ENCODE measurements at places on chromosomes 11 and 22.
A peak's percentile ranks its signal among the peaks of the same experiment; 100 is the strongest.

- DNase-seq, result peak; percentile 18
These were observed 3.0 kb downstream of the GSTT4 start for GRCh38 chr22:24002272-24002671.

DNA sequence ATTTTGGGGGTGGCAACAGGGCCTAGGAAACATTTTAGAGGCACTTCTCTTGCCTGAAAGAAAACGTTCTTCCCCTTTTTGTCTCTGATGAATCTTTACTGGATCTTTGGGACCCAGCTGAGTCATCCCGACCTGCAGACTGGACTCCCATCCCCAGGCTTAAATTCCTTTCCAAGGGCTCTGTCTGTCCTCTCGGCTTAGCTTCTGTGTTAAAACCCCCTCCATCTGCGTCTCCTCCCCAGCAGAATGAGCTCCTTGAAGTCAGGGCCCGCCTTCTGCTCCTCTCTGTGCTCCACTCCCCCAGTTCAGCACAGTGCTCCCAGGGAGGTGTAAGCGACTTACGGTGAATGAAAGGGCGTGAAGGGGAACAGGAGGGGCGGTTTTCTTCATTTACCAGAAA lies 895 bp upstream of the DAGLA start:
- no peak for DNase-seq

GRCh38 chr11:131136486-131136885 lies 220.2 kb upstream of the SNX19 start:
- DNase-seq, result no peak

DNA sequence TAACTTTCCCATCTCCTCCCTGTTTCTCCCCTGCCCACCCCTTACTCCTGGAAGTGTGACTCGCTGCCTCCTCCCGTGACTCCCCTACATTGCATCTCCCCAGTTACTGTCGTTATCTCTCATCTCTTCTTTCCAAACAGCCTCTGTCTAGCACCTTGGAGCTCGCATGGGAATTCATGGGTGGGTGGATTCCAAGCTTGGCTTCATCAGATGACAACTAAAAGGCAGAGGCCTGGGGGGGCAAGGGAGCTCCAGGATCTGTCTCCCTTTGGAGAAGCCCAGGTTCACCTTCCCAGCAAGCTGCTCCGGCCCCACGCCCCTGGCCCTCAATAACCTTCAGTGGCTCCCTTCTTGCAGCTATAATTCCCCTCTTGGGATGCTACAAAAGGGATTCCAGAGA lies 6.9 kb upstream of the CCND1 start:
- no peak for DNase-seq

DNA sequence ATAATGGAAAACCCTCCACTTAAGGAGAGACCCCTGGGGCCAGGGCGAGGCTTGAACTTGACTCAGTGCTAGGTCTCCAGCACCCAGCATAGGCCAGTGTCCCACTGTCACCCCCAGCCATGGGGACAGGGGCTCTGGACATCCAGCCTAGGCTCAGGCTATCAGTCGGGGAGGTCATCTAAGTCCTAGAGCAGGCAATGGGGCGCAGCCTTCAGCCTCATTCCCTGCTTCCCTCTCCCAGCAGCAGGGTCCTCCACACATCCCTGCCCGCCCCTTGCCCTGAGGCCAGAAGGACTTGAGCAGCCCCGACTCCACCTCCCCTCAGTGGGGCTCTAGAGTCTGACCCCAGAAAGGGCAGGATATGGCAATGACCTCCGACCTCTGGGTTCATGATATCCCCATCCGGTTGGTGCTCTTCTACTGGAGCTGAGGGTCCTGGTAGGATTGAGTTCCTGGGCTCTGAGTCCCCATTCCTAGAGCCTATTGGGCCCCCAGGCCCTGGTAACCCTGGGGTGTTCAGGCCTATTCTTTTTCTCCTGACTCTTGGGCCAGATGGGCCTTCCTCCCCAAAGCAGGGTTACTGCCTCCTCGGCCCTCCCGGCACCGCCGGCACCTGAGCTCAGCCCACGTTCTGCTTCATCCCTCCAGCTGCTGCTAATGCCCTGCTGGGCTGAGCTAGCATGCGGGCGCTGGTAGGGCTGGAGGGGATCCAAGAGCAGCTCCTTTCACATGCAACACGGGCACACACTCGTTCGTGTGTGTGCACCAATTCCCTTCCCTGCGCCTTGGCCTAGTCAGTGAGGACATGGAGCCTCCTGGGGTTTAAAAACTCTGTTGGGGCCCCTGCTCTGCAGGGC lies 4.4 kb downstream of the CST6 start:
- no peak for DNase-seq

DNA sequence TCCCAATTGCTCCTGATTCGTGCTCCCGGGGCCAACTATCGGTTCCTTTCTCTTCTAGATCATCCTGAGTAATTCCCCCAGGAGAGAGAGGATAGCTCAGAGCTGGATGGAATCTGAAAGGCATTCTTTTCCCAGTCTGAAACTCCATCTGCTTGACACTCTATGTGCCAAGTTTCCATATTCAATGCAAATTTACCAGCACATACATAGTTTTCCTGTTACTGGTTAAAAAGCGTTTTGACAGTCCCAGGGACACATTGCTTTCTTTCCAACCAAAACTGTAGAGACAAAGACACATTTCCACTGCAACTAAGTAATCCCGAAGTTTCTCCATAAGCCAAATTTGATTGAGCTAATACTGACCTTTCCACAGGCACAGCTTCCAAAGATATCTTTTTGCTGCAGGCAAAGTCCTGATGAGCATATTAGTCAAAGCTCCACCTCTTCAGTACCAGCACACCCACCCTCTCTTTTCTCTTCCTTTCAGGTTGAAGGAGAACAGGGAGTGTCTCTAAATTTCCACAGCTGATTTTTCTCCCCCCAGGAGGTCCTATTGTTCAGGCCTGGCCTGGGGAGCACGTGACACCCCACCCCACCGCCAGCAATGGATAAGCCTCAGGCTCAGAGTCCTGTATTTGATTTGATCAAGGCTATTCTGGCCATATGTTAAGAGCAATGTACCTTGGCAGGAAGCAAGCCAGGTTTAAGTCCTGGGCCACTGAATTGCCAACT lies 9.7 kb upstream of the ANKK1 start:
- DNase-seq, result no peak

DNA sequence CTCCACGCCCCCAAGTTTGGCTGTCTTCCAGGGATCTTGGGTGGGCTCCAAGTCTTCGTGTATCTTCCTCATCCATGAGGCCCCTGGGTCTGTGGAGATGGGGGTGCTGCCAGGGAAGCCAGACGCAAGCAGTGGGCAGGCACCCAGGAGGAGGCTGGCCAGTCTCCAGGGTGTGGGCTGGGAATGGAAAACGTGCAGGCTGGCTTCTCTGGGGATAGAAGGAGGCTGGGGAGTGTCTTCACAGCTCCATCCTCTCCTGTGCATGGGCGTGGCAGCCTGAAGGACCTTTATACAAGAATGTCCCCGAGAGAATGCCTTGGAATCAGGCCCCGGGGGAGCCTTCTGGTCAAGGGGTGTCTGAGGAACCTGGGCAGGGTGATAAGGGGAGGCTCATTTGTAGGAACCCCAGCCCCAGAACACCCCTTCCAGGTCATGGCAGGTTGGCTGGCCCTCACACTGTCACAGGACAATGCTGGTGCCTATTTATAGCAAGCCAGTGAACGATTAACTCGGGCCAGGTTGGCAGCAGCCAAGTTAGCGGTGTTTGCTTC lies 14.0 kb downstream of the SGSM1 start:
- no peak for DNase-seq

DNA sequence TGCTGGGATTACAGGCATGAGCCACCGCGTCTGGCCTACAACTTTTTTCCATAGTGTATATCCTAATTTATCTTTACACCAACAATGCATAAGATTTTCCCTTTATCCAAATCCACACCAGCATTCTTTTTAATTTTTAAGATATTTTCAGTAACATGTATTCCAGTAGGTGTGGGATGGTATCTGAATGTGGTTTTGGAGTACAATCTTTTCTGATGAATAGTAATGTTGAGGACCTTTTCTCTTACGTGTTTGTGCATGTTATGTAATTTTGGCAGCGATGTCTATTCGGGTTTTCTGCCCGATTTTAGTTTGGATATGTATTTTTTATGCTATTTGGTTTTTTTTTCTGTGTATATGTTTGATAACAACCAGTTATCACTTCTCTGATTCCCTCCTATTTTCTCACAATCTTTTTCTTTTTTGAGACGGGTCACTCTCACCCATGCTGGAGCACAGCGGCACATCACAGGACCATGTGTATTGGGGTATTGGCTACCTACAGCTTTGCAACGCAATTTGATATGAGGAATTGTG lies 114.6 kb upstream of the GRK3 start:
- no peak for DNase-seq

DNA sequence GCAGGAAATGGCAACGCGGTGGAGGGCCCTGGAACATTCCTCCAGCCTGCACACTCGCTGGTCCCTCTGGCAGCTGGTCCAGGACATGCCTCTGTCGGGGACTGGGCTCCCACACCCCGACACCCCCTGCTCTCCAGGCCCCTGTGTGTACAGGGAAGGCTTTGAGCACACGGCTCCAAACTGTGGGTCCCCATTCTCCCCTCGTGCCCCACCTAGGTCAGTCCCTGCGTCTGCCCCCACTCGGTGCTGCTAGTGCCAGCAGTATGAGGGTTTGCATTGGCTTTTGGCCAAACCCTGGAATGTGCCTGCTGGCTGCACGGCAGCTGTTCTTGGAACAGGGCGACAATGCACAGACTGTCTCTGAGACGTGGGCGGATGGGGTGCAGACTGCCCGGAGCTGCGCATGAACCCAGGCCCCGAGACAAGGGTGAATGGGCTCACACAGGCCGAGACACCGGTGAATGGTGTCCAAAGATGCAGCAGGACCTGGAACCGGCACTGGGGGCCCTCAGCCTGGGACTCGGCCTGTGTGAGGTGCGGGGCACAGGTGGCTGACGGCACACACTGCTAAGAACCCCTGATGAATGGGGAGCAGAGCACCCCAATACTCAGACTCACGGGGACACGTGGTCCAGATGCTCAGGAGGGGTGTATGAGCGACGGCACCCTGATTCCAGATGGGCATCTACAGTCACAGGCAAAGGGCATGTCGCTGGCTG lies 7.5 kb upstream of the SYT8 start:
- DNase-seq, result no peak

GRCh38 chr11:134008634-134009071 lies 51.9 kb upstream of the IGSF9B start:
- no peak for DNase-seq

GRCh38 chr11:15073361-15074205 lies at the start of gene CALCB:
Gene CALCB (plus strand): TSS chr11:15073593. CDS start chr11:15074719, 1,126 bp downstream.
- peak; percentile 12 for DNase-seq

DNA sequence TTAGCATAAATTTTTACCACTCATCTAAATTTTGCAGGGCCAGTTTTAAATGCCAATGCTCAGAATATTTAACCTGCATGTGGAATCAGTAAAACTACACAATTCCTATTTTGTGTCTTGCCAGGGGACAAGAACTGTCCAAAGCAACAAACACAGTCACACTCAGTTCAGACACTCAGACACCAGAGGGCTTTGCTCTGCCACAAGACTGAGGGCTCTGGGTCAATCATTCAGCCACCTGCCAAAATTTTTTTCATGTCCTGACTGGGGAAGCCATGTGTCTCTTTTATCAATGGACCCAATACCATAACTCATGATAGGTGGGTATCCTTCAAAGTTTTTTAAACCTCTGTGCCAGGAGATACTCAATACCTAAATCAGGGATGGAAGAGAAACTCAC lies 304.0 kb upstream of the ANO3 start:
- no peak for DNase-seq

- DNase-seq, result no peak
These were observed 13.1 kb downstream of the PACS1 start for GRCh38 chr11:66082946-66083698.

DNA sequence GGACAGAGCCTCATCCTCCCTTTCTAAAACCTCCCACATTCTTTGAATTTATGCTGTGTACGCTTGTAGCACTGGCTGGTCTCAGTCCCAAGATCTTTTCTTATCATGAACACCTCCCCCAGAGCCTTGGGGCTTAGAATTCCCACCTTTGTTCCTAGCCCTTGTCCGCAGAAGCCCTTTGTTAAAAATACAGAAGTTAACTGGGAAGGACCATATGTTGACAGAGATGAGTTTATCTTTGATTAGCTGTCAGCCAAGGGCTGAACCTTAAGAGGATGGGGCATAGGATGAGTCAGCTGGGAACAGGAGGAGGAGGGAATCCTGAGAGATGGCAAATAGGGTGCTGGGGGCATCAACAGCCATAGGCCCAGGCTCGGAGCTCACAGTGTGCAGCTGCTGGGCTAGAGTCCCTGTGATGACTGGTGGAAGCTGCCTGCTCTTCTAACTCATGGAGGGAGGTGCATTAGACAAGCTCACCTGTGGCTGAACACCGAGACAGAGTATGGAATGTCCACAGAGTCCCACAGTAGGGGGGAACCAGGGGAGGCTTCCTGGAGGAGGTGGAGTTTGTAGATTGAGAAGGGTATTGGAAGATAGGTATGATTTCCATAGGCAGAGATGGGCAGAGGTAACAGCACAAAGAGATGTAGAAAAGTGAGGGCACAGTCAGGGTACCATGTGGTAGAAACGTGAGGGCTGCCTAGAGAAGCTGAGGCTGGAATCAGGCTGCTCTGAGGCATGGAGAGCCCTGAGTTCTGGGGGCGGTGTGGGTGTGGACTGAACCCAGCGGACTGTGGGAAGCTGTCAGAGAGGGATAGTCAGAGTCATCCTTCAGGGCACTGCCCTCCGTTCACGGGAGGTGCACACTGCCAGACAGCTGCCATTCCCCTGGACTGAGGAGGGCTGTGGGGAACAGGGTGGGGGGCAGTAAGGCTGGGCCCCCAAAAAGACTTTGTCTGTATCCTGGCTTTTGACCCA lies 9.9 kb downstream of the MICAL2 start:
- DNase-seq, result no peak

- DNase-seq, result no peak
These were observed 39.0 kb downstream of the LMO1 start for GRCh38 chr11:8224711-8225110.

DNA sequence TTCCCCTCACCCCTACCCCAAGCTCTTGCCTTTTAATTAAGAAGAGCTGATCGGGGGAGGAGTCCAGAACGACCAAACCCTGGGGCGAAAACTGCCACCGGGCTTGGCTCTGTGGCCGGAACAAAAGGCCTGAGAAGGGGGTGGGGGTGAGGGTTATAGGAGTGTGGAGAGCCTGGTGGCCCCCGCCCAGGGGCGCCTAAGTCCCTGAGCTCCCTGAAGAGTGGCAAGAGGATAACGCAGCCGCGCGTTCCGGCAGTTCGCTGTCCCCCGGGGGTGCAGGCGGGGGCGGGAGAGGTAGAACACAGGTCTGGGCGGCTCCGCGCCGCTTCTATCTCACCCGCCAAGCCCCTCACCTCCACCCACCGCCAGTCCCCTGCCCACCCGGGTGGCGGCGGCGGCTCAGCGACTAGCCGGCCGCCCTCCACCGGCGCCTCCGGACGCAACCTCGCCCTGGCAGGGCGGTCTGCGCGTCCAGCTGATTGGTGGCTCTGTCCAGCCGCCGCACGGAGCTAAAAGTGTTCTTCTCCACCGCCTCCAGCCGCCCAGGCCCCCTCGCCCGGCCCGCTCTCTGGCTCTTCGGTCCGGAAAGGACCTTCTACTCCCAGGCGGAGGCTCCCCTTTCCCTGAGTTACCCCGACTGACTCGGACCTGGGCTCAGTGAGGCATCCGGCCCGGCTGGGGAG lies 18.7 kb upstream of the BDNF start:
- DNase-seq, result no peak

GRCh38 chr11:22433094-22433455 lies 94.9 kb downstream of the SLC17A6 start:
- peak; percentile 18 for DNase-seq

GRCh38 chr11:113242767-113243397 lies 71.5 kb upstream of the TTC12 start:
- DNase-seq, result no peak

- DNase-seq, result no peak
These were observed 28.4 kb downstream of the TAB1 start for GRCh38 chr22:39427751-39428596.

- no peak for DNase-seq
These were observed 71.6 kb upstream of the SLC5A12 start for GRCh38 chr11:26793487-26793886.

- DNase-seq, result peak; percentile 12
These were observed 106.8 kb downstream of the RBFOX2 start for GRCh38 chr22:35921777-35922176.
